ENCODE measurements at places on chromosomes 5 and 9.

- DNase-seq, result no peak
These were observed 76.3 kb upstream of the RAPGEF1 start for GRCh38 chr9:131815970-131816873.

GRCh38 chr9:130846487-130847305 lies 11.6 kb downstream of the ABL1 start:
- peak; percentile 50 for DNase-seq

- DNase-seq, result peak; percentile 50
These were observed 47.1 kb upstream of the MATR3 start for GRCh38 chr5:139246394-139246793.

GRCh38 chr9:78041971-78042370 lies 10.4 kb upstream of the GNAQ start:
- no peak for DNase-seq

- DNase-seq, result no peak
These were observed 160.5 kb upstream of the MSX2 start for GRCh38 chr5:174563899-174564298.

Data from bronchial epithelial cell (primary cell).